Jurkat, Clone E6-1 (cell line): ENCODE measurements at places on chromosomes 7 and 10.

DNA sequence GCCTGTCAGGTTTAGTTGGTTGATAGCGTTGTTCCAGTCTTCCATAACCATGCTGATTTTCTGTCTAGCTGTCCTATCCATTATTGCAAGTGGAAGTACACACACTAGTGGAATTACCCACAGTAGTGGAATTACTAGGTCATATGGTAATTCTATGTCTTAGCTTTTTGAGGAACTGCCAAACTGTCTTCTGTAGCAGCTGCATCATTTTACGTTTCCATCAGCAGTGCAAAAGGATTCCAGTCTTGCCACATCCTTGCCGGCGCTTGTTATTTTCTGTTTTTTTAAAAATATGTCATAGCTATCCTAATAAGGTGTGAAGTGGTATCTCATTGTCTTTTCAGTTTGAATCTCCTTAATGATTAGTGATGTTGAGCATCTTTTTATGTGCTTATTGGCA lies 17.2 kb upstream of the RHBDD2 start:
- no peak for DNase-seq

DNA sequence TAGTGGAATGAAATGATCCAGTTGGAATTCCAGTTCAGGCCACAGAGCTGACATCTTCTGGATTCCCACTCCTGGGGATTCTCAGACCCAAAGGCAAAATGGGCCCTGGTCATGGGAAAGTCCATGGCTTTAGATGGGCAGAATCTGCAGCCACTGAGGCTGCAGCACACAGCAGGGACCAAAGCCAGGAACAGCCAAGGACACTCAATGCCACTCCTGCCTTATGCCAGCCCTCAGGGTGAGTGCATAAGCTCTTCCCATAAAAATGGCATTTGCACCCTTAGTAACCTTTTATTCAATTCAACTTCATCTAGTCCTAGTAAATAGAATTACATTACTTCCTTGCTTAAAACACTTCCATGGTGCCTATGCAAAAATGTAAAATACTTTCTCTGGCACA lies 274.4 kb downstream of the KCNMA1 start:
- no peak for DNase-seq

DNA sequence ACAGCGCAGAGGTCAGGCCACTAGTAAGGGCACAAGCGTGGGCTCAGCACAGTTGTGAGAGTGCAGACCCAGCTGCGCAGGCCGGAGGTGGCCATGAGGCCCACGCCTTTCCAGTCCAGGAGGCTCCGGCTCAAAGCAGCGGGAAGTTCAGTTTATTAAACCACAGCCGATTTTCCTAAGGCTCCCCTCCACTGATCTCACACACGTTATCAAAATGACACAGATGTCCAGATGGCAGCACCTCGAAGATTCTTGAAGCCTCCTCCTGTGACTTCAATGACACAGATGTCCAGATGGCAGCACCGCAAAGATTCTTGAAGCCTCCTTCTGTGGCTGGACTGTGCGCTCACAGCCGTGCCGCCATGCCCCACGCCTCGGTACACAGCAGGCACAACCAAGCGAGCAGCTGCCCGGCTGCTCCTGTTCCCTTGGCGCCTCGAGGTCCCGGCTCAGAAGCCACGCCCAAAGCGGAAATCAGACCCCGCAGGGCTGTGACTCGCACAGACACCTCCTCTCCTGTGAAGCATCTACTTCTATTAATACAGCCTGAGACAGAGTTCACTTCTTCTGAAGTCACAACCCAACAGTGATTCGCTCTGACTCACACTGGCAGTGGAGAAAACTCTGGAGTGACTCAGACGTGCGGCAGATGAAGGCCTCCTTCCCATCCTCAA lies 122.7 kb downstream of the MAD1L1 start:
- DNase-seq: no peak

GRCh38 chr7:129390314-129390713 lies 43.9 kb upstream of the STRIP2 start:
- DNase-seq: no peak

DNA sequence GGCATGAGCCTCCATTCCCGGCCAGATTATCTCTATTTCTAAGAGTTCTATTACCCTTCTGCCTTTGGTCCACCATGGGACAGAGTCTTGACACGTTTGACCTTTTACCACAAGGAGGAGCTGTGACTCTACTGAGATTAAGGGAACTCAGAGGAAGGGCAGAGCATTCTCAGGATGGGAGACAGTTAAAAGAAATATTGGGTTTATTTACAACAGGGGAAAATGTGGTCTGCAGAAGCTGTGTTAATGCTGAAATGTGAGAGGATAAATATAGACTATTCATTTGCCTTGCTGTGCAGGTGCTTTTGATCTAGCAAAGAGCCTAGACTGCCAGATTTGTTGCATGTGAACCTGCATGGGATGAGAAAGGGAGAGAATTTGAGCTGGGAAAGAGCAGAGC lies 45.8 kb upstream of the PRSS58 start:
- peak; percentile 67 for DNase-seq

- DNase-seq: no peak
Observed at GRCh38 chr7:132161533-132161915, 414.7 kb downstream of the PLXNA4 start.

- DNase-seq: peak; percentile 5
Observed at GRCh38 chr7:94620703-94621118, 35.2 kb downstream of the SGCE start.

- no peak for DNase-seq
Observed at GRCh38 chr7:151141855-151142685, 25.4 kb downstream of the GBX1 start.

- no peak for DNase-seq
Observed at GRCh38 chr7:151868396-151869108, 8.4 kb downstream of the PRKAG2 start.

GRCh38 chr10:37643187-37643586 lies 214.2 kb downstream of the ZNF248 start:
- no peak for DNase-seq

DNA sequence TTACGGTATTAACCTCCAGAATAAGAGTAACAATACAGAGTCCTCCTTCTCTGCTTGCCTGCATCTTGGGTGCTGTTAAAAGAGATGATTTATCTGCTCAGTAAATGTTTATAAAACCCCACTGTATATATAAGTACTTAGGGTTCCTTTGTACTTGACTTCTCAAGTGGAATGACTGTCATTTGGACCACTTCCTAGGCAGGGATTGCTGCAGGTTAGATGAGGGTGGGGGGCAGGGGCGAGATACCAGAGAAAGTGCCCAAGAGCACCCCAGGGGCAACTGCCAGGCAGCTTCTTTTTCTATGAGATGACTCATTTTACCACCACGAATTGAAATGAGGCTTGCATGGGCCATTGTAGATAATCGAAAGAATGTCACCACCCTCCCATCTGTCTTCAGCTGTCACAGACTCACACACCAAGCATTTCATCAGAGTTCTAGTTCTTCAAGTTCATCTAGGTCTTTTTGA lies 421.9 kb upstream of the GALNT17 start:
- peak; percentile 30 for DNase-seq

- no peak for DNase-seq
Observed at GRCh38 chr7:154841731-154842331, 161.1 kb downstream of the PAXIP1 start.

DNA sequence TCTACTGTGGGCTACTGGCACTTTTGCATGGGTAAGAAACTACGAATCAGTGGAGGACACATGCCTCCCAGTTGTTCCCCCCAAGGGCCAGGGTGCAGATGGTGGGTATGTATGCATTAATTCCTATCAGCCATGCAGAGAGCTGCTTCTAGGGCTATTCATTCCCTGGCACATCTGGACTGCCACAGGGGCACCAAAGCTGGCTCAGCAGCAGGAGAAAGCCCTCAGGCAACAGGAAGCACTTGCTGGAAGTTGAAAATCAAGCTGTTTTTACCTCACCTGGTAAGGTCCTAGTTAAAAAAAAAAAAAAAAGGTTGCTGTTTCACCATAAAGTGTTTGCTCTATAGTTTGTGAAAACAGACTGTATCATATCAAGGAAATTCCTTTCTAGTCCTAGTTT lies 1342.6 kb downstream of the REEP3 start:
- DNase-seq: no peak

DNA sequence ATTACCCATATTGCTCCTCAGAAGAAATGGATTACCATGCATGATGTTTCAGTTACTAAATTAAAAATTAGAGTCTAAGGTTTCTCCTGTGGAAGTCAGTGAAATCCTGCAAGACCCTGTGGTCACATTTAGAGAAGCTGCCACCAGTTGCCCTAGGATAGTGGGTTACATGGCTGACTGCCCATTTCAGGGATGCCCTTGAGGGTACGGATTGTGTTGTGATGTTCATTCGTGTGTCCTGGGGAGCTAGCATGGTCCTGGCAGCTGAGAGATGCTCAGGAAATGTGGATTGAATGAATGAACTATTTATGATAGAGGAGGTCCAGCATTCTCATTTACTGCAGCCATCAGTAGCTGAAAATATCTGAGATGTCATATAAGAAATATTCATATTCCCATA lies 55.1 kb downstream of the TMEM178B start:
- DNase-seq: no peak

DNA sequence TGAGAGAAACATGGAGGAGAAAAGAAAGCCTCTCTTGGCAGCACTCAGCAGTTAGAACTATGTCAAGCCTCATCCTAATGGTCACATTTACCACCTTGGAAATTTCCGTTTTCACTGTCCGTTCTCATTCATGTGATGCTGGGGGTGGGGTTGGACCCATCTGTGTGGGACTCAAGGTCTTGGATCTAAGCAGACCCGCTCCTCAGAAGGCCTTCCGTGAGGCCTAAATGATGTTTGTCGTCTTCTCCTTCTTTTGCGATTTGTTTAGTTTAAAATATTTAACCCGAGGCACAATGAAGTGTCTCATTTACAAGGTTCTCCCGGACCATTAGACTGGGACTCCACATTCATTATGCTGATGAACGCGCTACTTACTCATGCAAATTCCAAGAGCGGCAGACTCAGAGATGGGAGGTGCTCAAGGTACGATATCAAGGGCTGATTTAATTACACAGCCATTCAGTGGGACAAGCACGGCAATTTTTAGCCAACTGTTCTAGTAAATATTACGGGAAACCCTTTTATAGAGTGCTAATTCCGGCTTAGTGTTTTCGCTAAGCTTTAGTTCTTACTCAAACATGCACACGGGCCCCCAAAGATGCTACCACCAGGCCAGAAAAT lies 109.1 kb upstream of the EFCAB10 start:
- no peak for DNase-seq

DNA sequence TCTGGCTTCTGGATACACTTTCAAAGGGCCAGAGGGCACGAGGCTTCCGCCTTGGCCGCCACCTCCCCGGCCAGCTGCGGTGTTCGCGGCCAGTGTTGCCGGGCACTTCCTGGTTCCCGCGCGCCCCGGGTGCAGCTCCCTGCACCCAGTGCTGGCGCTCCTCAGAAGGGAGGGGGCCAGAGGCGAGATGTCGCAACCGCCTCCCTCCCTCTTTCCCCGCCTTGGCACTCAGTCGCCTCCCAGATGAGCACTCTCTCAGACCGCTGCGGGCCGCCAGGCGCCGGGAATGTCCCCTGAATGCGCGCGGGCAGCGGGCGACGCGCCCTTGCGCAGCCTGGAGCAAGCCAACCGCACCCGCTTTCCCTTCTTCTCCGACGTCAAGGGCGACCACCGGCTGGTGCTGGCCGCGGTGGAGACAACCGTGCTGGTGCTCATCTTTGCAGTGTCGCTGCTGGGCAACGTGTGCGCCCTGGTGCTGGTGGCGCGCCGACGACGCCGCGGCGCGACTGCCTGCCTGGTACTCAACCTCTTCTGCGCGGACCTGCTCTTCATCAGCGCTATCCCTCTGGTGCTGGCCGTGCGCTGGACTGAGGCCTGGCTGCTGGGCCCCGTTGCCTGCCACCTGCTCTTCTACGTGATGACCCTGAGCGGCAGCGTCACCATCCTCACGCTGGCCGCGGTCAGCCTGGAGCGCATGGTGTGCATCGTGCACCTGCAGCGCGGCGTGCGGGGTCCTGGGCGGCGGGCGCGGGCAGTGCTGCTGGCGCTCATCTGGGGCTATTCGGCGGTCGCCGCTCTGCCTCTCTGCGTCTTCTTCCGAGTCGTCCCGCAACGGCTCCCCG lies at the start of gene FFAR4:
TSS of gene FFAR4 (plus strand) at position 231 of the 842 bp plus-strand sequence. CDS start at position 287, 56 bp downstream.
- no peak for DNase-seq

- no peak for DNase-seq
Observed at GRCh38 chr7:77935652-77936348, 137.2 kb downstream of the PHTF2 start.
